Left colon (tissue), 2 donors: ENCODE measurements at places on chromosomes 2 and 18. TPM values are rescaled to one million over a fixed set of nuclear protein-coding genes. Genes with fewer than 3 reads are reported as not detected.

The G6PC2 gene
- 0.31 TPM for total RNA-seq

The VSNL1 gene
- 5.6 TPM for total RNA-seq

The TGFA gene
- total RNA-seq: 30.8 TPM

The NMUR1 gene
- 1.3 TPM for total RNA-seq

- no peak for DNase-seq
Measured at GRCh38 chr2:151560289-151560688, 150.6 kb downstream of the RIF1 start.

GRCh38 chr2:126949775-126950174 lies 51.1 kb downstream of the TEX51 start:
- no peak for DNase-seq

- no peak for DNase-seq
Measured at GRCh38 chr2:146438246-146438645, 1406.6 kb upstream of the ACVR2A start.

DNA sequence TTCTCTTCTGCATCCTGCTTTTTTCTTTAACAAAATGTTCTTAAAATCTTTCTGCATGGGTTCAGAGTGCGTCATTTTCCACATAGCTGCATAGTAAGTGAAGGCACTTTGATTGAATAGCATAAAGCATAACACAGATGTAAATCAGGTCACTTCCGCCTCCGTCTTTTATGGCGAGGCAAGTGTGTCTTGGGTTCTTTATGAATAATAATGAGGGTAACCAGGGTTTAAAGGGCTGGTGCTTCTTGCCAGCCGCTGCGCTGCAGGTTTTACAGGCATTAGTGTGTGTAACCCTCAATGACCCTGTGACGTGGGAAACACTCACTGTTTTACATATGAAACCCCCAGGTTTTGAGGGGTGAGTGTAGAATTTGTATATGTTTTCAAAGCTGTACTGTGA lies 164.2 kb downstream of the MYT1L start:
- DNase-seq: no peak

DNA sequence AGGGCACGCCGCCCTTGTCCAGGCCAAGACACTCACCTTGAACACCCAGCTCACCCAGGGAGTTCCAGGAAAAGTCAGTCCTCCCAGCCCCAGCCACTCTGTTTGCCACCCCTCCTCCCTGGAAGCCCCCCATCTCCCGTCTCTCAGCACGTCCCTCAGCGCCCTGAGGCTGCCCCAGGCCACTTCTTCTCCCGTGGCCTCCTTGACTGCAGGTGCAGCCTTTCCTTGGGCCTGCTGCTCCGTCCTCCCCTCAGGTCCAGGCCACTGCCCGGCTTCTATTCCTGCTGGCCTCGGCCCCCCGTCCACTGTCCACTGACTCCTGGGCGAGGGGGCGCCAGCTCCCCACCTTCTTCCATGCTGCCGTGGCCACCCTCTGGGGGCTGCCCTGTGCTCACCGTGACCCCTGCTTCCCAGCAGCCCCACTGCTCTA lies 239.1 kb downstream of the HDAC4 start:
- peak; percentile 1 for DNase-seq

GRCh38 chr2:108629417-108629816 lies 89.9 kb upstream of the RANBP2 start:
- DNase-seq: no peak

DNA sequence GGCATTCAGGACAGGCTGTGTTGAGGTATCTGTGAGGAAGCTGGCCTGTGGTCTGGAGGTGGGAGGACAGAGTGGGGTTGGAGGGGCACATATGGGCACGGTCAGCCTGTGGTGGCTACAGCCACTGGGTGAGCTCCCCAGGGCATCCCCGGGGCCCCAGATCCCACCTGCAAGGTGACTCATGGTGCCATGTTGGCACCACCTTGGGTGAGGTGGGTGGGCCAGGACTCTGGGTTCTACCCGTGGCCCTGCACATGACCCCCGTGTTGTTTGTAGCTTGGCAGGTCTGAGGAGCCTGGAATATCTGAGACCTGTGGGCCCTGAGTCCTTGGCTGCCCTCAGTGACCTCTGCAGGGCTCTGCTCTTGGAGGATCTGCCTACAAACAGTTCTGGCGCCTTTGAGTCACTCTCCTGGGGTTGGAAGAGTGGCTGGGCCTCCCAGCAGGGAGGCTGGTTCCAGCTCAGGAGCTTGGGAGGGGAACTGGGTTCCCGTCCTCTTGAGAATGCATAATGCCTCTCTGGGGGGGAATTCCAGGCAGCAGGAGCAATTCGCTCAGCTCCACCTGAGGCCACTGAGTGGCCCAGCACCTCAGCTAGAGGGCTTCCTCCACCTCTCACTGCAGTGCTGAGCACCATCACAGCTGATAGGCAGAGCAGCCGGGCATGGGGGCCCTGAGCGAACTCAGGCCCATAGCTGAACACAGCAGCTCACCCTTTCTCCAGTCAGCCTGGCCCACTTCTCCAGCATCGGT lies 105.1 kb downstream of the DYSF start:
- no peak for DNase-seq

DNA sequence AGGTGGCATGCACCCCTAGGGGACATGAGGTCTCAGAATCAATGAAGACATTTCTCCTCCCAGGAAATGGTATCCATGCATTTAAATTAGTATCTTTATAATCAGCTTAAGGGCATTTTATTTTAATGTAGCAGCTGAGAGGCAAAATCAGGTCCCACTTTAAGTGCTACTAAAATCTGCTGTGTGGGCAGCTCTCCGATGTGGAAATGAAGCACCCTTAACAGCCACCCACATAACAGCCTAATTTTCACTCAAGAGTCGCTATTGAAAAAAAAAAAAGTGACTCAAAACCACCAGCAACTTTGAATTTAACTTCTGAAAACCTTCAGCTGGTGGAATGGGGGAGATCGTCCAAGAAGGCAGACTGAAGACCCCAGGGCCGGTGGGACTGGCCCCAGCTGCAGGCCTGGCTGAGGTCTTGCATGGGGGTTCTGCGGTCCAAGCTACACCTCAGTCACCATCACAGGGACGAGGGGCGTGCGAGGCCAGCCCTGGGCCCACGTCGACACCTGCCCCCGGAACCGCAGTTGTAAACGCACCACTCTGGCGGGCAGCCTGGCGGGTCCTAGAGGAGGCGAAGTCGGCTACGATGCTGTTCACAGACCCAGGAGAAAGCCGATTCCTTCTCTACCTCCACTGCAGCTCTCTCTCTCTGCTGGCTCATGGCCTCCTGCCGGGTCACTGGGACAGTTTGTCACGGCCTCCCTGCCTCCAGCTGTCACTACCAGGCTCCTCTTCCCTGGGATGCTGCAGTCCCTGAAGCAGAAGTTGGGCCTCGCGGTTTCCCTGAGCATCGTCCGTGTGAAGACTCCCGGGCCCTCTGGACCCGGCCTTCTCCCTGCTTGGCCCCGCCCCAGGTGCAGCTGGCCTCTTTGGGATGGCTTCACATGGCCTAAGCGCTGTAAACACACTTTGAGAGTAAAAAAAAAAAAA lies 111.9 kb downstream of the KCNF1 start:
- no peak for DNase-seq

- no peak for DNase-seq
Measured at GRCh38 chr2:38095996-38096861, 20.3 kb upstream of the CYP1B1 start.

GRCh38 chr18:2846636-2847316 lies at the start of gene EMILIN2:
EMILIN2 (plus strand) TSS chr18:2847006; CDS start chr18:2847189, 183 bp downstream.
- DNase-seq: peak; percentile 67
